ENCODE measurements at places on chromosomes 2 and 18.
A peak's percentile ranks its signal among the peaks of the same experiment; 100 is the strongest.

DNA sequence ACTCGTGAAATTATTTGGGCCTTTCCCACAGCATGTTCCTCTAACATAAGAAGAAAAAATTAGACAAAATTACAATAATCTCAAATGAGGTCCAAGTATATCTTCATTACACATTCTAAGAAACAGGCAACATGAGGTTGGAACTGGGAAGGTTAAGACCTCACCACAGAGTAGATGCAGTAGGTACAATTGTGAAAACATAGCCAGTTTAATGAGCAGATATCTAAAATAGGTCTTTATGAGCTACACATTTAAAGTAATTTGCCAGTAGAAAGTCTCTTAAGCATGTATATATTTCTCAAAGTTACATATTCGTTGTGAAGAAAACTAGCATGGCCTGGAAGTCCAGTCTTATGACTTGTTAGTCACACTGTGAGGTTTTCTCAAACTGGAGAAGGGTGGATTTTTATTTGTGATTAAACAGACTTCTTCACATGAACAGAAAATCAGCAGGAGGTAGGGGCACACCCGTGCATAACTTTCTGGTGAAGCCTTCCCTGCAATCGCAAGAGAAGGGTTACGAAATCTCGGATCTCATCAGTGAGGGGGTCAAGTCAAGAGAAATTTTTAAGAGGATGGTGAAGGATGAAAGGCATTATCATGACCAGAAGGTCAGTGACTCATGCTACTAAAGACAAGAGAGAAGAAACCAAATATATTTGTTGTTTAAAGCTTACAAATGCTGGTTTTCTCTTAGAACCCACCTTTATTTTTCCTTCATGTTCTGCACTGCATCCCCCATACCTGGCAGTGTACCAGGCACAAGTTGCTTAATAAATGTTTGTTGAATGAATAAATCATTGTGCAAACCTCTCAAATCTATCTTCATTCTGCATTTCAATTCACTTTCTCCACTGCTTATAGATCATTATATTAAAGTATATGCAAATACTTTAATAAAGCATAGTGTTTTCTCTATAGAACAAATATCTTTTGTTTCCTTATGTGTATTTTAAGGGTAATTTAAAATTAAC lies 5.1 kb upstream of the RAB27B start:
- DNase-seq, result no peak

DNA sequence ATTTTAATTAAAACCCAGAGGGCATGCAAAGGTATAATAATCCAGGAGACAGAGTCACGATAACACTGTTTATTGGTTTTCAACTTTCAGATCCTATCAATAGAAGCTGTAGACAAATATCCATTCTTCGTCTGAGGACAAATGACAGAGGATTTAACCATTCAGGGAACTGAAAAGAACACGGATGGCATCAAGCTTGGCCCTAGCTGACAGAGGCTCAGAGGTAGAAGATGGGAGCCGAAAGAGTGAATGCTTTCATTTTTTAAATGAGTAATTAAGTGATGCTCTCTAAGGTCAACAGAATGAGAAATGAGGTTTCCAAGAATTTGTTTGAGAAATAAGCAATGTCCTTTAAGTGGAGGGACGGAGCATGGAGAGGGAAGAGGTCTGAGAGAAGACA lies 62.1 kb downstream of the BCL2 start:
- no peak for DNase-seq

GRCh38 chr2:208379192-208379591 lies 27.4 kb upstream of the PTH2R start:
- DNase-seq, result no peak

- no peak for DNase-seq
Observed at GRCh38 chr18:58051765-58052460, 7.9 kb downstream of the NEDD4L start.

GRCh38 chr2:239736358-239737143 lies 288.6 kb downstream of the NDUFA10 start:
- no peak for DNase-seq

DNA sequence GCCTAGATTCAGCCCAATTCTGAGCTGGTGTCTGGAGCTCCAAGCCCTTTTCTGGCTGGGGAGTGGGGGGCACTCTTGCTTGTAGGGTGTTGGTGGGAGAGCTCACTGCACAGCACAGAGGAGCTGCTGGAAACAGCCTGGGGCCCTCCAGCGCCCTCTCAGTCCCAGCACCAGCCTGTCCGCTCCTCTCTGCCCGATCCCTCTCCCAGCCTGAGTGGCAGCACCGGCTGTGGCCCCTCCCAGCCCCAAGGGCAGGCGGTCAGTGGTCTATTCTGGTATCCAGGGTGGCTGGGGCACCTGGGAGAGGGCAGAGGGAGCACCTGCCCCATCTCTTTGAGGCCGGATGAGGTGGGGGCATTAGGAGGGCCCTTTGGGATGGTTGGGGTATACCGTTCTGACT lies 13.2 kb upstream of the DES start:
- no peak for DNase-seq

DNA sequence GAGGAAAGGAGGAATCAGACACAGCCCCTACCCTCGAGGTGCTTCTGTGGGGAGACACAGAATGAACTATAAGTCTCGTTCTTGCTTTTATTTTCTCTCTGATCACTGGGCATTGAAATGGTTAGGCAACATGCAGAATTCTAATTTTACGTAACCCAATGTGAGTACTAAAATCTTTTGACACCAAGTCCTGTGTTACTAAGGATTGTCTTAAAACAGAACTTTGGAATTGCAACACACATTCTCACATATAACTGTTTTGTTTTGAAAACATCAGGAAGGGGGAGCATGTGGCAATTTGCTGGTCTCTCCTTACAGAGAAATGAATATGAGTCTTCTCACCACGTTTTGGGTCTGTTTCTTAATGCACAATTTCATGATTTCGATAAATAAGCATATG lies 23.6 kb upstream of the SULT1C4 start:
- DNase-seq, result no peak

DNA sequence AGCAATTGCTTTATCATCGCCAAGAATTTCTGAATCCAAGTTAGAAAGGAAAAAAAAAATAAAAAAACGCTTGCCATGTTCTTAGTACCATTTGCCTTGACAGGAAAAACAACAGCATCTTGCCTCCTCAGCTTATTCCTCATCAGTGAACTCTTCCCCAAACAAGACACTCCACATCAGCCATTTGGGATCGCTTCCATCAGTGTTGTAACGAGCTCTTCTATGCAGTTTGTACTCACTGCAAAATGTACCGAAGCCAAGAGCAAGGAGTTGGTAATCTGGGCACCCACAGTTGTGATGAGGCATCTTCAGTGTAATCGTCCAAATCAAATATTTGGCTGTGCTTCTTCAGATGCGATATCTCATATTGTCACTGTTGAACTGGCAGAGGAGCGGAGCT lies 503.7 kb downstream of the TMEM182 start:
- no peak for DNase-seq

DNA sequence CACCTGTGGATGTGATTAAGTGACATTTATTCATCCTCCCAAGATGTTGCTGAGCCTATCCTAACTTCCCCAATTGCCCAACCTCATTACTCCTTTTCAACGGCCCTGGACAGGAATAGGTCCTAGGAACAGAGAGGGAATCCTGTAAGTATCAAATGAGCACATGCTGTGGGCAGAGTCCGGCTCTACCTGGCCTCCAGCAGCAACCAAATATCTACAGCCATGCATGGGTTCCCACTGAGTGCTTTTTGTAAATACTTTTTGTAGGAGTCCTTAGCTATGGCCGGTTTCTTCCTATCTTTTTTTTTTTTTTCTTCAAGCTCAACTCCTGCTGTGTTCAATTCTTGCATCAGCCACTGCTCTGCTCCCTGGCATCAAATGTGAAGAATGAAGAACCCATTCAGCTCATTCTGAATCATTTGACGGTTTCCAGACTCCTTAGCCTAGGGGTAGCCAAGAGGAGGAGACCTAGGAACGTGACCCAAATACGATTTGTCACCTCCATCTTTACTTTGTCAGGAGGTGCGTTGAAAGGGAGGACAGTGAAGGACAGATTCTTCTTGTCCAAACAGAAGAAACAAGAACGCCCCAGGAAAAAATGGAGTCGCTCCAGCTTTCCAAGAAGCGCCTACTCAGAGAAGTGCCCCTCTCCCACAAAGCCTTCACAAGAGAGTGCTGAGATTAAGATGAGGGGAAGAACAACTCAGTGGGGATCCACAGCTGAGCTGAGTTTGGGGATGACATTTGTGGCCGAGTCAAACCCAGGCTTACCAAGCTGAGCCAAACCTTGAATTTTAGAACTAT lies 46.7 kb upstream of the LCLAT1 start:
- no peak for DNase-seq

DNA sequence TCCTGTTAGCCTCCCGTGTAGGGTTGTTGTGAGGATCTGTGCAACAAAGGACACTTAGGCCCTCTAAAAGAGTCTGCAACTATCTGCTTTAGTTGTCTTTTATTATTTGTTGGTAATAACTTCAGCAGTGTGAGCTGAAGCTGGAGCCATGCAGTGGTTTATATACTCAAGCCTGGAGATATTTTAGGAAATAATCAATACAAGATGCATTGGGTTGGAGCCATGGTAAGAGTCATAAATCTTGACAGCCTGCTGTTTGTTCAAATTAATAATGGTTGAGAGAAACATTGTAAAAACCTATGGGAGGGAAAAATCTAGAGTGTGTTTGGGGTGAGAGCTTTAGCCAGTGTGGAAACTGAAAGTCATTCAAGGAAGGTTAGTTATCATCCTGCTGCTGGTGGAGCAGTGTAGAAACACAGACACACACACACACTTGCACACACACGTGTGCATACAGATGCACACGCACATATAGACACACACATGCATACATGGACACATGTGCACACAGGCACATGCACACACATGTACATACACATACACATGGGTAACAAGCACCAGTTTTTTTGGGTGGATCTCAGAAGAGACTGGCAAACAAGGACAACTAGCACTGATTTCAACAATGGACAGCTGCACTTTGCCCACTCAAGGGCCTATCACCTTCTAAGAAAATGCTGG lies 51.0 kb downstream of the ACOXL start:
- DNase-seq, result no peak

- no peak for DNase-seq
Observed at GRCh38 chr2:216796115-216796840, 63.6 kb downstream of the TNP1 start.

- peak; percentile 15 for DNase-seq
Observed at GRCh38 chr2:229566370-229566769, 148.0 kb downstream of the DNER start.

DNA sequence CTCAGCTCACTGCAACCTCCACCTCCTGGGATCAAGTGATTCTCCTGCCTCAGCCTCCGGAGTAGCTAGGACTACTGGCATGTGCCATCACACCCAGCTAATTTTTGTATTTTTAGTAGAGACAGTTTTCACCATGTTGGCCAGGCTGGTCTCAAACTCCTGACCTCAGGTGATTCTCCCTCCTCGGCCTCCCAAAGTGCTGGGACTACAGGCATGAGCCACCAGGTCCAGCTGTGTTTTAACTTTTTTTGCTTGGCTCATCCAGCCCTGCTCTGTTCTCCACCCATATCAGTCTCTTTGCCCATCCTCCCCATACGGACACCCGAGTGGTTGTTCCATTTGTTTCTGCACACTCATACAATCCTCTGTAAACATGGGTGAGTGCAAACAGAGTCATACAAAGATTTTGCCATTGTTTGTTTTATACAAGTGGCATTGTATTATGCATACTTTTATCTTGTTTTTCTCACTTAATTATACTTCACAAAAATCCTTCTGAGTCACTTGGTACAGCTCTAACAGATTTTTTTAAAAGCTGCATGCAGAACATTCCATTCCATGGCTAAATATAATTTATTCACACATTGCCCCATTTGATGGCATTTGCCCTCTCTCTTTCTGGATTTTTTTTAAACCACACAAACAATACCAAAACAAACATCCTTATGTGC lies 5.3 kb downstream of the APOB start:
- no peak for DNase-seq

- no peak for DNase-seq
Observed at GRCh38 chr18:51192026-51192425, 5.5 kb downstream of the MEX3C start.

GRCh38 chr18:9697121-9697520 lies 11.0 kb upstream of the RAB31 start:
- no peak for DNase-seq

DNA sequence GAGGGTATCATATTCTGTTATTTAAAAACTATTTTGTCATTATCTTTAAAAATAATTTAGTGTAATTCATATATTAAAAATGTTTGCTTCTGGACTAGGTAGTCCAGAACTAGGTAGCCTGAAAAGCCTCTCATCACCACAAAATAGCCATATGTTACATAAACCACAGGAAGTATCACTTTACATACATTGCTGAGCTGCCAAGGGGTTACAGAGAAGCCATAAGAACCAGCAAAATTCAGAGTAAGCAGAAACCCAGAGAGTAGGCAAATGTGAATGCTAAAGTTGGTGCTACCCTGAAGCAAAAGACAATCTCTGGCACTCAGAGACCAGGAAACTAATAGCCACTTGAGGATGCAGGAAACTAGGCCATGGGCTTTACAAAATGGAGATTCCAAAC lies 60.9 kb downstream of the LOXHD1 start:
- DNase-seq, result no peak

- DNase-seq, result no peak
Observed at GRCh38 chr18:59874166-59874565, 25.6 kb upstream of the PMAIP1 start.

DNA sequence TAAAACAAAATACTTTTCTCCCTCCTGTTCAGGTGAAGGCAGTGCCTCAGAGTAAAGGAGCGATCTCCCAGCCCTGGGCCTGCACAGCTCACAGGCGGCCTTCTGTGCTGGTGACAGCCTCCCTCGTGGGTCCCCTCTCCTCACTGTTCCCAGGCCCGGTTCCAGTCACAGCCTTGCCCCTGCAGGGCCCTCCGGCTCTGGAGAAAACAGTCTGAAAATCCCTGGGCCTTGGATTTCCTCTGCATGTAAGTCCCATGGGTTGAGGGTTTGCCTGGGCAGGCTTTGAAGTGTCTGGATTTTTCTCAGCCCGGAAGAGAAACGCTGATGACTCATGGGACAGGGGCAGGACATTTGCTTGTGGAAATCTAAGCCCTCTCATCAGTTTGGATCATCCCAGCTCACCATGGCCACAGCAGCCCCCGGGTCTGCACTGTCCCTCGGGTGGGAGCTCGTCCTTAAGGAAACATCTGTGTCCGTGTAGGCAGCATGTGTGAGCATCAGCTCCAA lies 186.1 kb upstream of the RAB12 start:
- no peak for DNase-seq

- no peak for DNase-seq
Observed at GRCh38 chr2:43115881-43116280, 110.5 kb downstream of the ZFP36L2 start.

DNA sequence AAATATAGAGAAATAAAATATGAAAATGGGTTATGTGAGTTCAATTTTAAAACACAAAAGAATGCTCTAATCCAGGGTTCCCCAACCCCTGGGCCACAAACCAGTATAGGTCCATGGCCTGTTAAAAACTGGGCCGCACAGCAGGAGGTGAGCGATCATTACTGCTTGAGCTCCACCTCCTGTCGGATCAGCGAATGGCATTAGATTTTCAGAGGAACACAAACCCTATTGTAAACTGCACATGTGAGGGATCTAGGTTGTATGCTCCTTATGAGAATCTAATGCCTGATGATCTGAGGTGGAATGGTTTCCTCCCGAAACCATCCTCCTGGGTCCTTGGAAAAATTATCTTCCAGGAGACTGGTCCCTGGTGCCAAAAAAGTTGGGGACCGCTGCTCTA lies 34.7 kb downstream of the TTR start:
- DNase-seq, result no peak
